ENCODE measurements at places on chromosomes 6 and 20.

- no peak for DNase-seq
Observed at GRCh38 chr6:105802703-105803102, 283.4 kb upstream of the PRDM1 start.

DNA sequence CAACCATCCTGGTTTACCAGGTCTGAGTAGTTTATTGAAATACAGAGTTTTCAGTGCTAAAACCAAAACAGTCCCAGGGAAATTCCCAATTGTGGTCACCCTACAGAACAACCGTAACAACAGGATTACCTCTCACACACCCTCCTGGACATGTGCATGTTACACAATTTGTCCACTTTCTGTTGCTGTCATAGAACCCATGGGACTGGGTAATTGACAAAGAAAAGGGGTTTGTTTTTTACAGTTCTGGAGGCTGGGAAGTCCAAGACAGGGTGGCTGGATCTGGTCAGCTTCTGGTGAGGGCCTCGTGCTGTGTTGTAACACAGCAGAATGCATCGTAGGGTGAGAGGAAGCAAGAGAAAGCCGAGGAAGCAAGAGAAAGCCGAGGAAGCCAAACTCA is 9.1 kb upstream of the ADA start:
- DNase-seq = no peak

GRCh38 chr20:50658804-50659380 is 32.5 kb downstream of the RIPOR3 start:
- no peak for DNase-seq

DNA sequence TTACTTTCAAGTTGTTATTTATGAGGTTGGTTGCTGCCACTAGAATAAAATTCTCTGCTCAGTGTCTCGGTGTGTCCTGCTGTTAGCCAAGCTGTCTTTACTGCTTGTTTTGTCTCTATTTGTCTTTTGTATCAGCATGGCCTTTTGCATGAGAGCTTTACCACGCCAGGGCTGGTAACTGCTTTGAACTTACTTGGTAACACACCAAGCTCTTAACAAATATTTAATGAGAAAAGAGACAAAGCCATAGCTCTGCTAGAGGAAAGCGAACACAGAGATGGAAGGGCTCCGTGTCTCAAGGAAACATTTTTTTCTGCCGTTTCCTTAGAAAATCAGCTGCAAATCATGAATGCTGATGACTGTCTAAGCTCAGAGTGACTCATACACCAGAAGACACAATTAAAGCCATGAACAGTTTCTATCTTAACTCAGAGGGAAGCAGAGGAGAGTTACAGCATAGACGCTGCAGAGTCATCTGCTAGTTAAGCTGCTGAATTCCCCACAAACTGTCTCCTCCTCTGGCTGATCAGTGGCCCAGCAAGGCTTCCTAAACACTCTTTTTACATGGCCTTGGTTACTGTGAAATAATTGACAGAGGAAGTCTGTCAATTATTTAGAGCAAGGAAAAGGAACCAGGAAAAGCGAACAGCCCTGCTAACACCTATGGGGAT is 44.8 kb downstream of the AGPAT4 start:
- no peak for DNase-seq

GRCh38 chr6:17552861-17553260 is 47.2 kb upstream of the FAM8A1 start:
- DNase-seq = no peak

GRCh38 chr20:8242066-8242465 is 110.0 kb downstream of the PLCB1 start:
- DNase-seq = no peak

DNA sequence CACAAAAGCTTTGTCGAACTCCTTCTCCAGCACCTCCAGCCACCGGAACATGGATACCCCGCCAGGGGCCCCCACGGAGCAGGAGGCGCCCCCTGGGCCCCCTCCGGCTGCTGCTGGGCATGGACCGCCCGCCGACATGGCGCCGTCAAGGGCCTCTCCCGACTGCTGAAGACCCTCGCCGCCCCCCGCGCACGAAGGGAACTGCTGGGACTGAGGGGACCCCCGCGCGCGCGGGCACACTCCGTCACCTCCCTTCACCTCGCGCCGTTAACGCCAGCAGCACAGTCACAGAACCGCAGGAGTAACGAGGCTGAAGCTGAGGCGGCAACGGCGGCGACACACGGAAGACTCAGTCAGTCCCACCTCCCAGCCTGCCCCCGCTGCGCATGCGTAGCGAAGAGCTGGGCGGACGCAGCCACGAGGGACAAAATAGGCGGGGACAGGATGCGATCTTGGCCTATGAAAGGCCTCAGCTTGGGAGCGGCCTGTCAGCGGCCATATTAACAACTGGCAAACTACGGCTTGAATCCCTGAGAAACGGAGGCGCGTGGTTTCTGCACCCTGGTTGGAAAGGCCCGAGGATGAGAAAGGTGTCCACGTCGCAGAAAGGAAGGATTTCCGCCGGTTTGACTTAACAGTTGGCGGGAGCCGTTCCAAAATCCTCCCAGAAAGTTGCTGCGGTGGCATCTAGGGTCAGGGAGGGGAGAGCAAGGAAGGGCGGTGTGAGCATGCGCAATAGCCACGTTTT is at the start of gene GOPC:
Gene GOPC (minus strand): TSS at position 361 of the 748 bp plus-strand sequence. CDS start 223 bp downstream, at position 138.
- peak; percentile 77 for DNase-seq

- DNase-seq = no peak
Observed at GRCh38 chr6:148316308-148316707, 26.3 kb upstream of the SASH1 start.

- DNase-seq = no peak
Observed at GRCh38 chr6:121748376-121748775, 312.9 kb downstream of the GJA1 start.

GRCh38 chr6:35842381-35842780 is 37.2 kb downstream of the LHFPL5 start:
- no peak for DNase-seq

Measured in activated CD8-positive, alpha-beta memory T cell treated with anti-CD3 and anti-CD28 coated beads for 48 hours (primary cell).